ENCODE measurements at places on chromosomes 5 and 9. TPM values are rescaled to one million over a fixed set of nuclear protein-coding genes. Genes with fewer than 3 reads are reported as not detected.

GRCh38 chr9:133798160-133798559 lies 60.0 kb upstream of the SARDH start:
- no peak overlapping the region for H3K4me3 ChIP-seq
- no peak for DNase-seq
- H3K27ac ChIP-seq, result no peak overlapping the region
- no peaks in the 10 kb centered on the region for H3K27me3 ChIP-seq

DNA sequence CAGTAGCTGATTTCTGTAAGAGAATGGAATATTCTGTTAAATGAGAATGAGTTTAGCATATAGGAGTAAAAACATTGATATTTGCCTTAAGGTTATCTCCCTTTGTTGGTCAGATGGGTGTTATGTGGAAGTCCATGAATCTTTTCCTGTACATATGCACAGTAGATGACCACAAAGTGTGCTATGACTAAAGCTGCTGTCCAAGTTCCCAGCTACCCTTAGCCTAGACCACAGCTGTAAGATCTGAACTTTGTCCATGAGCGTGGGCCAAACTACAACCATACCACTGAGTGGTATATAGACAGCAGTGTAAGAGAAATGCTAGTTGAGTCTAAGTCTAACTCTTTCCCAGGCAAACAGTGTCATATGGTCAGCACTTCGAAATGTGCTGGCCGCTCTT lies 48.8 kb downstream of the CD180 start:
- peaks cover 39% of the 10 kb centered on the region for H3K36me3 ChIP-seq
- DNase-seq, result no peak
- H3K4me3 ChIP-seq, result no peak overlapping the region
- H3K27me3 ChIP-seq, result no peaks in the 10 kb centered on the region
- peaks cover 19% of the 10 kb centered on the region for H3K4me1 ChIP-seq

The ENTPD8 gene
- total RNA-seq, result 4.7 TPM

GRCh38 chr9:81529556-81530193 lies 159.7 kb downstream of the TLE1 start:
- no peak for DNase-seq
- no peaks in the 10 kb centered on the region for H3K27me3 ChIP-seq
- no peak overlapping the region for H3K4me3 ChIP-seq
- H3K27ac ChIP-seq, result no peak overlapping the region

DNA sequence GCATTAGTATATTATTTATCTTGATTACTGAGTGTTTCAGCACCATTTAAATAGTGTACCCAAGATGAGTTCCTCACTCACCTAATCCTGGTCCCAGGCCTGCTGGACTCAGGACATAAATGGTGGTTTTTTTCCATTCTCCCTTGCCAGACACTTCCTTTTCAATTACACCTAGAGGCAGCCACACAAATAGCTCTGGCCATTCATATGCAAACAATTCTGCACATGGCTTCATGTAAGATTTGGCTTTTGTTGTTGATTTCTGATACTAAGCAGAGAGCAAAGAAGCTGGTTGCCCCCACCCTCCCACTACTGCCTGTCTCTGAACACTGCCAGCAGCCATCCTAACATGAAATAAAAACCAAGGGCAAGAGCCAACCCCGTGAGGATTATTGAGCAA lies 180.4 kb downstream of the SEMA5A start:
- no peaks in the 10 kb centered on the region for H3K36me3 ChIP-seq
- H3K4me1 ChIP-seq, result no peaks in the 10 kb centered on the region
- no peak for DNase-seq

DNA sequence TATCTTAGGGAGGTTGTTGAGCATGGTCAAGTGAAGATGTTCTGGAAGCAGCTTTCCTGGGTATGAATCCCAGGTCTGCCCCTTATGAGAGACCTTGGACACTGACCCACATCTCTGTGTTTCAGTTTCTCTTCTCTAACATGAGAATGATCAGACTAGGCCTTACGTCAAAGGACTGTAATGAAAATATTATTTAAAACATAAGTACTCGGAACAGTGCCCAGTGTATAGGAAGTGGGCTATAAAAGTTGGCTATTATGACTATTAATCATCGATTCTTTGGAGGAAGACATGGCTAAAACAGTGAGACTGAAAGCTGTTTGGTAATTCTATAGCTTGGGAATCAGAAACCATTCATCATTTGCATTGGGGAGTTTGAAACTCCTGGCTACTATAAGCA lies 65.3 kb upstream of the MYO10 start:
- H3K27me3 ChIP-seq, result no peaks in the 10 kb centered on the region
- H3K4me3 ChIP-seq, result no peak overlapping the region
- no peak overlapping the region for H3K27ac ChIP-seq
- no peaks in the 10 kb centered on the region for H3K4me1 ChIP-seq
- DNase-seq, result no peak

The OLFM1 gene
- 5.2 TPM for total RNA-seq

The C9orf43 gene
- total RNA-seq, result 1.1 TPM

- no peaks in the 10 kb centered on the region for H3K36me3 ChIP-seq
- no peaks in the 10 kb centered on the region for H3K27me3 ChIP-seq
- no peak overlapping the region for H3K4me3 ChIP-seq
- no peak for DNase-seq
- H3K27ac ChIP-seq, result no peak overlapping the region
Observed at GRCh38 chr5:135876146-135876545, 19.5 kb downstream of the IL9 start.

The TRIM36 gene
- 0.25 TPM for total RNA-seq

- H3K27ac ChIP-seq, result no peak overlapping the region
- H3K4me1 ChIP-seq, result no peaks in the 10 kb centered on the region
- no peaks in the 10 kb centered on the region for H3K27me3 ChIP-seq
- no peaks in the 10 kb centered on the region for H3K36me3 ChIP-seq
- H3K4me3 ChIP-seq, result no peak overlapping the region
Observed at GRCh38 chr5:81513982-81514381, 120.0 kb upstream of the ACOT12 start.

The C9 gene
- total RNA-seq, result 128 TPM

The NKD2 gene
- total RNA-seq, result 1.3 TPM

DNA sequence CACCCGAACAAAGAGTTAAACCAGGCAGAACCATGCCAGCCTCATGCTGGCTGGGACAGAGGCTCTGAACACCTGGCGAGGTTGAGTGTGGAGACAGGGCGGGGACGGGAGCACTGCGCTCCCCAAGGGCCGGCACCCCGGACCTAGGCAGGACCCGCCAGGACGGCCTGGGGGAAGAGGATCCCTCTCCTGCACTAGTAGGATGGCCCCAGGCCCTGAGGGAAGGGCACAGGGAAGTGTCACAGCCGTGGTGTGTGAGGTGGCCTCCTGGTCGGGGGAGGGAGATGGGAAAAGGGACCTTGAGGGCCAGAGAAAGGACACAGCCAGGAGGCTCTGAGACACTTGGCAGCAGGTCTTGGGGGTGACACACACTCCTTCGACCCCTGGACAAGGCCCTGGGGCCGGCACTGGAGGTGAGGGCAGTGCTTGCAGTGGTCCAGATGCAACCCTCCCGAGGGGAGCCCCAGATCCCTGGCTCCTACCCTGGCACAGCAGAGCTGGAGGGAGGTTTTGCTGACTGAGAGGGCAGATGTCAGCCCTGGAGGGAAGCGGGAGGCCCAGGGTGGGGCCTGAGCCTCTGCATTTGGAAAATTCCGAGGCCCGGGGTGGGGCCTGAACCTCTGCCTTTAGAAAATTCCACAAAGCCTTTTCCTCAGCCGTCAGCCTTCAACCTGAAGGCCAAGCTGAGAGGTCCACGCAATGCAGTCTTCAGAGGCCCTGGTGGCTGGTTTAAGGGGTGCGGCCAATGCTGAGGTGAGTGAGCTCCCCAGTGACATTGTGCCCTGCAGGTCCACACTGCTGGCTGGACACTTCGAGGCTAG lies 24.8 kb upstream of the TERT start:
- H3K27ac ChIP-seq, result no peak overlapping the region
- peaks cover 17% of the 10 kb centered on the region for H3K4me1 ChIP-seq
- peaks cover 43% of the 10 kb centered on the region for H3K36me3 ChIP-seq
- DNase-seq, result no peak

GRCh38 chr5:31161781-31162181 lies 31.7 kb upstream of the CDH6 start:
- no peaks in the 10 kb centered on the region for H3K36me3 ChIP-seq
- H3K27me3 ChIP-seq, result no peaks in the 10 kb centered on the region
- DNase-seq, result no peak
- no peak overlapping the region for H3K27ac ChIP-seq

GRCh38 chr9:96219026-96219899 lies 82.7 kb downstream of the HSD17B3 start:
- no peaks in the 10 kb centered on the region for H3K27me3 ChIP-seq
- H3K4me3 ChIP-seq, result peak overlapping the region; percentile 38
- peaks cover 11% of the 10 kb centered on the region for H3K4me1 ChIP-seq
- H3K27ac ChIP-seq, result no peak overlapping the region
- H3K36me3 ChIP-seq, result no peaks in the 10 kb centered on the region

DNA sequence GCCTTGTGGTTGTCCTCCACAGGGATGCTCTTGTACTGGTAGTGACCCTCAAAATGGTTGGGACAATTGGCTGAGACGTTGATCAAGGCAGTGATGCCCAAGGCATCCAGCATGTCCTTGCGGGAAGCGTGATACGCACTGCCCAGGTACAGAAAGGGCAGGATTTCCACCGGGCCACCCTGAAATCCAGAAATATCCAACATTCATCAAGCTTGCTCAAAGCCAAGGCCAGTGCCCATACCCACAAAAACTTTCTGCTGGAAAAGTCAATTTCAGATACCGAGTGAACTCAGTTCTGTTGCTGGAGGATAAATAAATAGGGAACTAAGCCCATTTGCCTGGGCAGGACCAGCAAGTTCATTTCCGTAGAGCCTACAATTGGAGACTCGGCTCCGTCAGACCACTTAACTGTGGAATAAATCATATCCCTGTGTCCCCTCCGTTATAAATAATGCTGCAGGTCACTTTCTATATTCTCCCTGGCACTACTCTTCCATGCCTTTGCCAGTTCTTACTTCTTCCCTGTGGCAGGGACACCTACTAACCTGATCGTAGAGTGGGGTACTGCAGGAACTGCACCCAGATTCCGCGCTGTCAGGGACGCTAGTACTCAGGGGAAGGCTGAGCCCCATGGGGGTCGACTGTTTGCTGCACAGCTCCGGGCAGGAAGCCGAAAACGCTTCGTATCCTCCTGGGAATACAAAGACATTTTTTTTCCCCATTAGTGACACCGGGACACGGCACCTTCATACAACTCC lies 1.2 kb downstream of the DUSP1 start:
- peaks cover 12% of the 10 kb centered on the region for H3K4me1 ChIP-seq
- no peaks in the 10 kb centered on the region for H3K27me3 ChIP-seq
- peak overlapping the region; percentile 91 for H3K4me3 ChIP-seq
- peak overlapping the region; percentile 89 for H3K27ac ChIP-seq

DNA sequence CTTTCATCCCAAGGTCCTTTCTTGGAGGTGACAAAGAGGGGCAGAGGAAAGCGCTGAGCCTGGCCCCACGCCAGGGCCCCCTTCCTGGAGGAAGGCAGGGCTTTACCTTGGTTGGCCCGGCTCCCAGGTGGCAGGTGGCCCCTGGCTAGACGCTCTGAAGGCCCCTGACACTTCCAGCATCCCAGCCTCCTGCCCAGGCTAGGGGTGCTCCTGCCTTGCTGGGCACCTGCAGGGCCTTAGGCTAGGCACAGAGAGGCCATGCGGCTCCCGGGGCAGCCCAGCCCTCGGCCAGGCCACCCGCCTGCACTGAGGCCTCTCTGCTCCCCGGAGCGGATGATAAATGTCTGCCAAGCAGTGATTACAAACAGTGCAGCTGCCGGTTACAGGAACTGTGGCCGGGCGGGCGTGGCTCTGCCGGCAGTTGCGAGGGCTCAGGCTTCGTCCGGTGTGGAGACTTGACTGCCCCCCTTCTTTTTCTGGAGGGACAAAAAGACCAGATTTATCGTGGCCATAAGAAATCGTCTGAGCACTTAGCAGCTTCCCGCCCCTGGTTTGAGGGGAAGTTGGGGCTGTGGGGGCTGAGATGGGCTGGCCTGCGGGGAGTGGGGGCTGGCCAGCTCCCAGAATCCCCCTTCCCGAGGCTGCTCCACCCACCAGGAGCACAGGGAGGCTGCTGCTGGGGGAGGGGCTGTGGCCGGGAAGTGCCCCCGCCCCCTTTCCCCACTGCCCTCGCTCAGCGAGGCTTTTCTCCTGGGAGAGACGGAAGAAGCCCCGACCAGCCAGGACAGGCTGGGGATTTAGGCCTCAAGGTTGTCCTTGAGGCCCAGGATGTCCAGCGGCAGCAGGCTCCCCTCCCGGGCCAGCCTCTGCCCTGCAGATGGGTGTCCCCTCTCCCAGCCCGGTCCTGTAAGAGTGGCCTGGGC lies 31.6 kb upstream of the UBAC1 start:
- peak; percentile 68 for DNase-seq
- no peaks in the 10 kb centered on the region for H3K36me3 ChIP-seq
- peaks cover 41% of the 10 kb centered on the region for H3K4me1 ChIP-seq
- peak overlapping the region; percentile 33 for H3K4me3 ChIP-seq
- peak overlapping the region; percentile 90 for H3K27ac ChIP-seq
- no peaks in the 10 kb centered on the region for H3K27me3 ChIP-seq

The MELK gene
- total RNA-seq, result 0.08 TPM

DNA sequence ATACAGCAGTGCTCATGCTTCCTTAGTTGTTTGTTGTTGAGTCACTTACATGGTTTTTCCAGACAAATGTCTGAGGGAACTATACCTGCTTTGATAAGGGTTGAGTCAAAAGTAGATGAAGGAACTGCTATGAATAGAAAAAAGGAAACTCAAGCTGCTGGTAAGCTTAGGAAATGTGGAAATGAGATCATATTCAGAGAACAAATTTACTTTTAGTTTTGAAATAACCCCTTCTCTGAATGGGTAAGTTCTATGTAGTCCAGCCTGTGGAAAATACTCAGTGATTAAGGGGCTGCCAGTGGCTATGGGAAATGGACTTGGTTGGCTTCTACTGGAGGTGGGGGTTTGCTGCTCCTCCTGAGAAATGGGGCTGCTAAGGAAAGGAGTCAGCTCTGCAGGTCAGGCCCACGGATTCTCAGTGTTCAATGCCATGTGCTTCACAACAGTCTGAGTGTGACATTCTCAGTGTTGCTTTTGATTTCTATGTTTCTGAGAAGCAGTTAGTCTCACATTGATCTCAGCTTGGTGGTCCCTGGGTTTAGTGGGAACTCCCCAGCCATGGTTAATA lies 47.7 kb upstream of the GLRX start:
- no peak for DNase-seq
- H3K4me3 ChIP-seq, result no peak overlapping the region
- H3K27me3 ChIP-seq, result no peaks in the 10 kb centered on the region
- H3K27ac ChIP-seq, result peak overlapping the region; percentile 41
- peaks cover 2% of the 10 kb centered on the region for H3K4me1 ChIP-seq
- no peaks in the 10 kb centered on the region for H3K36me3 ChIP-seq

DNA sequence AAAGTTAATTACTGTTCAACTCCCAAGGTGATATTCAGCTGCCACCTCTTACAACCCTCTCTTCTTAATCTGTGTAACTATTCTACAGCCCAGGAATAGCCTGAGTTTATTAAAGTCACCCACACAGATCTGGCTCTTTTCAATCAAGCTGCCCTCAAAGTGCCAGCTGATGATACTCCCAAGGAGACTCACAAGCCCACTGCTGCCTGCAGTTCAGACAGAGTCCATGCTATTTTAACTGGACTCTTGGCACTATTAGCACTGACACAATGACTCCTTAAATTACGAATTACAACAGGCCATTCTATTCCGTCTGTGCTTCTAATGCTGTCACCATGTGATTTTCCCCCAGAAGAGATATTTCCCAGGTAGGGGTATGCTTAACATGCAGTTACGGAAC lies 26.3 kb downstream of the REEP5 start:
- H3K27ac ChIP-seq, result no peak overlapping the region
- no peak overlapping the region for H3K4me3 ChIP-seq
- H3K36me3 ChIP-seq, result peaks cover 7% of the 10 kb centered on the region
- H3K27me3 ChIP-seq, result no peaks in the 10 kb centered on the region
- peaks cover 6% of the 10 kb centered on the region for H3K4me1 ChIP-seq

The TXNDC8 gene
- total RNA-seq, result not detected

- no peaks in the 10 kb centered on the region for H3K36me3 ChIP-seq
- peaks cover 2% of the 10 kb centered on the region for H3K27me3 ChIP-seq
- H3K4me1 ChIP-seq, result no peaks in the 10 kb centered on the region
- no peak overlapping the region for H3K27ac ChIP-seq
- no peak for DNase-seq
Observed at GRCh38 chr5:128877476-128877875, 87.8 kb upstream of the SLC27A6 start.
